ENCODE measurements at places on chromosomes 16 and 17.

- no peak for DNase-seq
Observed at GRCh38 chr16:11340710-11341109, 4.5 kb upstream of the RMI2 start.

DNA sequence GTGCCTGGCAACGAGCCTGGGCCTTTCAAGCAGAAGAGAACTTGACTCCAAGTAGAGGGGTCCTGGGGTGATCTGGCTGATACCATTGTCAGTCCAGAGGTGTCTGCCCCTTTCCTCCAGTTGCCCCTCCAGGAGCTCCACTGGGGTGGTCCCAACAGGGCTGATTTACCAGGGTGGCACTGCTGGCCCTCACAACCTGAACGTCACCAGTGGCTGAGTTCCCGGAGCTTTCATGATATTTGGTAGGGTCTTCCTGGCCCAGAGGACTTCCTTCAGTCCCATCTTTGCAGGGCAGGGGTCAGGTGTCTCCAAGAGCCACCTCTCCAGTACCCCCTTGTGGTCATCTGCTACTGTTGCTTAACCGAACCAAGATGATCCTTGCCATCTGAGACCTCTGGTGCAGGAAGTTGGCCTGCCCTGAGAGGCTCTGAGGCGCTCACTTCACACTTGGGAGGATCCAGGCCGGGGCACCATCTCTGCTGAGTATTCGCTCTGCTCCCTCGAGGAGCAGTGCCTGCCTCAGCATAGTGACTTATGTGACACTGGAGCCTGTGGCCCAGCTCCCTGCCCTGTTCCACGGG is 3.5 kb downstream of the LIMD2 start:
- DNase-seq: no peak

DNA sequence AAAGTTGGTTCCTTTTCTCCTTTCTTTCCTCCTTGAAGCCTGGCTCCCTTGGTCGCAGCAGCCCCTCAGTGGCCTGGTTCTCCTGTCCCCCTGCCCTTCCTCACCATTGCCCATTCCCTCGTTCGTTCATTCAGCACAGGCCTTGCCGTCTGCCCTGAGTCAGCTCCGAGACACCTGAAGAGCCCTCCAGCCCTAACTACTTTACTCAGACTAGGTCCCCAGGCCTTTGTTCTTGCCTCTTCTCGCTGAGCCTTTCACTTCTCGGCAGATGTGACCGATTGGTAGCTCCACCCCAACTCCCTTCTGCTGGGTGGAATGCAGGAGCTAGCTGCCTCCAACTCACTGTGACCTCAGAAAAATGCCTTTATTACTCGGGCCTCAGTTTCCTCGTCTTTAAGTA is 7.0 kb upstream of the ADAM11 start:
- no peak for DNase-seq

DNA sequence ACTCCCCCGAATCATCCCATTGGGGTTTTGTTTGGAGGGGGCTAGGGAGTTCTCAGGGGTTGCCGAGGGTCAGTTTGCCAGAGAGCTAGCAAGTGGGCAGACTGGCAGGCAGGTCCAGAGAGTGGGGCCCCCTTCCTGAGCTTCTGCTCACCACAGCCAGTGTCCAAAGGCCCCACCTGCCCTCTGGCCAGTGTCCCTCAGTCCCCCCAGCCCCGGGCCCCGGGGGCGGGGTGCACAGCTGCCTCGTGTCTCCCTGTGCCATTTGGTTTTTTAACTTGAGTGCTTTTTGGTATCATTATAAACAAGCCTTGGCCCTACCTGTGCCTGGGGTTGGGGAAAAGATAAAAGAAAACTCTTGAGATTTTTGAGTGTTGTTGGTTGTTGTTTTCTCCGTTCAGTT is 91.8 kb downstream of the CCDC182 start:
- no peak for DNase-seq

- DNase-seq: no peak
Observed at GRCh38 chr17:38578229-38579082, 27.3 kb downstream of the SRCIN1 start.

- no peak for DNase-seq
Observed at GRCh38 chr17:8138374-8138671, 13.9 kb downstream of the PER1 start.

GRCh38 chr16:52203096-52203495 is 343.8 kb downstream of the TOX3 start:
- DNase-seq: no peak

GRCh38 chr17:21141331-21141730 is 14.6 kb downstream of the DHRS7B start:
- no peak for DNase-seq

GRCh38 chr16:20838240-20838639 is 31.9 kb downstream of the REXO5 start:
- DNase-seq: no peak

GRCh38 chr17:42782166-42783061 is 2.0 kb downstream of the WNK4 start:
- DNase-seq: no peak

GRCh38 chr16:2777903-2778629 is 986 bp upstream of the ELOB start:
- peak; percentile 31 for DNase-seq

- DNase-seq: peak; percentile 78
Observed at GRCh38 chr17:4833941-4834680, 971 bp downstream of the MINK1 start.
